ENCODE measurements at places on chromosomes 3 and 15.
A peak's percentile ranks its signal among the peaks of the same experiment; 100 is the strongest.

GRCh38 chr3:115580566-115580965 is 42.7 kb upstream of the GAP43 start:
- DNase-seq: no peak

DNA sequence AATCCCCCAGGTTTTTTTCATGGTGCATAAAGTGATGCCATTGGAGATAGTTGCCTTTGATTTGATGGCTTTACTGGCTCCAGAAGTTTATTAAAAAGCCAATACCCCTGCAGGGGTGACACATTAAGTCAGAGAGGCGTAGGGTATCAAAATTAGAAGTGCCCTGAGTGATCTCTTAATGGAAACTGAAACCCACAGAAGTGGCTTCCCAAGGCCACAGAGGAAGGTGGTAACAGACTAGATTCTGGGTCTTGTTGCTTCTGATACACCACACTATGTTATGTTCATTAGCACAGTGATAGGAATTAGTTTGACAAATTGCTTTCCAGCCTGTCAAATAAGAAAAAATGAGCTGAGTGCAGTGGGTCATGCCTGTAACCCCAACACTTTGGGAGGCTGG is 112.3 kb downstream of the IQCH start:
- no peak for DNase-seq

DNA sequence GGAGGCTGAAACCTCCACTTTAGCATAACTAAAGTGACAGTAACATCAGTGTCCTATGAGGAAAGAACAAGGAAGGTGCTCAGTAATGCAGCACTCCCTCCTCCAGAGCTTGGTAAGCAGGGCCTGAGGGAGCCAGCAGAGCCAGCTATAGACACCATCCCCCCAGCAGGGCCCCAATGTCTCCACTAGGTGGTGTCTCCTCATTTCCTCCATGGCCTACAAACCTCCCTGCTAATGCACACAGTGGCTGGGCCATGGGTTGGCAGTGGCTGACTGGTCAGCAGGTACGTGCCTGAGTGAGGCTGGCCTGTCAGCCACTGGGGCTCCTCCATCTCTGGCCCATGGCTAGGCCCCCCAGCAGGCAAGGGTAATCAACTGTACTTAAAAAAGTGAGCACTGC is 13.6 kb downstream of the MRPS25 start:
- DNase-seq: peak; percentile 41

DNA sequence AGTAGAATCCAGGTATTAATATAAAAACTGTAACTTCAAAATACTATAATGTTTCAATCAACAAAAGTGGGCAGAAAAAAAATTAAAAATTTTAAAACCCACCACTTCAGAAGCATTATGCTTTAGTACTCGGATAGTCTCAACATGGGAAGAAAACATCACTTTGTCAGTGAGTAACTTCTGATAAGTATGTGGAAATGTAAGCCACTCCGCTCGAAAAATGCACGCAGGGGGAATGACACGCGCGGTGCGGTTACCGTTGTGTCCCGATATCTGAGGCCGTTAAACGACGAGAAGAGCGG is 656 bp downstream of the NGLY1 start:
- DNase-seq: no peak

DNA sequence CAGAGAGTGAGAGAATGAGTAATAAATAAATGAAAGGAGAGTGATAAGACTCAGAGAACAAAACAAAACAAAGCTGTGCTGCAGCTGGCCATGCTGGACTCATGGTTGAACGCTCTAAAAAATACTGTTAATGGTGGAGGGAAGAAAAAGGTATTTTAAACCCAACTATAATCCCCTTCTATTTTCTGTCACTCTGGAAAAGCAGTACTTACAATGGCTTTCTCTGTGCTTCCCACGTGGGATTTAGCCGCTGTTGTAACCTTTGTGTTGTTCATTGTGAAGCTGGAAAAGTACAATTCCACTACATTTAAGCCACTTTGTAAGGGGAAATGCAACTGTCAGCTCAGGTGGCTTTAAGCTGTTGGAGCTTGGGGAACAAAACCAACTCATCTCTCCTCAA is 917.7 kb downstream of the IGSF11 start:
- no peak for DNase-seq

DNA sequence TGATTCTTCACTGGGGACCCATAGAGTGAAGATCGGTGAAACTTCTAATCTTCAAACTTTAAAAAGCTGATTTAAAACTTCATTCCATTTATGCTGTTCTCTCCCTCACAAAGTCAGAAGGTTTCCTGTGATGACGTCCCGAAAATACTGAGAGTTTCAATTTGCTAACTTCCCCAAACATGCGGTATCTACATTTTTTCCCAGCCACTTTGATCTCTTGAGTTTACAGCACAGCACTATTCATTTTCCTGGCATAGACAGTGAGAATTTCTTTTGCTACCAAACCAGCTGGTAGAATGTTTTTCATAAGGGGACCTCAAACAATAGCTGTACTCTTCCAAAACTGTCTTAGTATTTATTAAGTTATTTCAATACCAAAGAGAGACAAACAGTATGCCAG is 156.8 kb downstream of the LSAMP start:
- DNase-seq: no peak

GRCh38 chr3:118089563-118089962 is 945.1 kb downstream of the IGSF11 start:
- DNase-seq: no peak

DNA sequence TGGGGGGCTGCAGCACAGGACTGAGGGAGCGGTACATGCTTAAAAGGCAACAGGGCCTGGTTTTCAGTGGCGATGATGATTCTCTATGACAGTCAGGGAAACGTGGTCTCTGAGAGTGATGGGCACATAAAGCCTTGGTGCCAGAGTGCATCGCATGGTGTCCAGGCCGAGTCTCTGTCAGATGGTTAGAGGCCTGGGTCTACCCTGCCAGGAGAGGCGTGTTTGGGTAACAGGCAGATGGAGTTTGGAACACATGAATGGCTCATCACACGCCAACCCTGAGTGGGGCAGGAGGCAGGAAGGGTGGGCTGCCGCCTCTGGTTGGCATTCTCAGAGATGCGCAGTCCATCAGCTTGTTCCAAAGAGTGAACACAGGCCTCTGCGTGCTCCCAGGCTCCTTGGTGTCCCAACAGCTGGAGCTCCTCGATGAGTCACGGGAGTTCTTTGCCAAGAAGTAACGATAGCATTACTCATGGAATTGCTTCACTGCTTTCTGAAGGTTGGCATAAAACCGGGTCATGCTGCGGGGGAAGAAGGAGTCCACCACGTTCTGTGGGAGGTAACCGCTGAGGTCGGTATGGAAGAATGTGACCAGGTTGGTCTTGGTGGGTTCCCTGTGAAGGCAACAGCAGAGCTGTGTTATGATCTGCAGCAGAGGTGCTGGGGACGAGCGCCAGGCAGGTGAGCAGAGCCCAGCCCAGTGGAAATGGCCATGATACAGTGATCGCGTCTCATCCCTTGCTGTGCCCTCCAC is 11.0 kb downstream of the STARD5 start:
- no peak for DNase-seq

All from GM12891 (cell line).